H1 (cell line): ENCODE measurements at places on chromosomes 12 and 14.

DNA sequence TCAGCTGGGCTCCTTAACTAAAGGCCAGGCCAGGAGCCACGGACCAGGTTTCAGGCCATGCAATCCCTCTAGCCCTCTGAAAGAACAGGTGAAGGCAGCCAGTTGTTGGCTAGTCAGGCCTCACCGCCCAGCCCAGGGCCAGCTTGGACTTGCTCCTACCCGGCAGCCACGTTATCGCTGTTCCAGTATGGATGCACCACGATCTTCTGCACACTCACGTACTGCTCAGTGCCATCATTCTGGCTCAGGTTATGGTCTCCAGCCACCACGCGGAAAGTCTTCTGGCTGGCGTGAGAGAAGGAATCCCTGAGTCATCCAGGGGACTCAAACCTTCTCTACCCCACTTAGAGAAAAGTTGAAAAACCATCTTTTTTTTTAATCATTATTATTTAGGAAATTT is 4.1 kb downstream of the CELA1 start:
- H3K27me3 ChIP-seq: no peaks in the 10 kb centered on the region
- H3K27ac ChIP-seq: no peak overlapping the region
- H3K4me3 ChIP-seq: no peak overlapping the region
- no peak for DNase-seq

- DNase-seq: no peak
- H3K27me3 ChIP-seq: no peaks in the 10 kb centered on the region
- no peak overlapping the region for H3K4me3 ChIP-seq
- no peaks in the 10 kb centered on the region for H3K36me3 ChIP-seq
- no peaks in the 10 kb centered on the region for H3K4me1 ChIP-seq
Measured at GRCh38 chr12:91230841-91231240, 48.2 kb upstream of the DCN start.

- H3K4me3 ChIP-seq: no peak overlapping the region
- no peaks in the 10 kb centered on the region for H3K27me3 ChIP-seq
- H3K36me3 ChIP-seq: no peaks in the 10 kb centered on the region
- DNase-seq: no peak
- H3K27ac ChIP-seq: no peak overlapping the region
Measured at GRCh38 chr14:51806026-51807023, 54.1 kb upstream of the GNG2 start.

DNA sequence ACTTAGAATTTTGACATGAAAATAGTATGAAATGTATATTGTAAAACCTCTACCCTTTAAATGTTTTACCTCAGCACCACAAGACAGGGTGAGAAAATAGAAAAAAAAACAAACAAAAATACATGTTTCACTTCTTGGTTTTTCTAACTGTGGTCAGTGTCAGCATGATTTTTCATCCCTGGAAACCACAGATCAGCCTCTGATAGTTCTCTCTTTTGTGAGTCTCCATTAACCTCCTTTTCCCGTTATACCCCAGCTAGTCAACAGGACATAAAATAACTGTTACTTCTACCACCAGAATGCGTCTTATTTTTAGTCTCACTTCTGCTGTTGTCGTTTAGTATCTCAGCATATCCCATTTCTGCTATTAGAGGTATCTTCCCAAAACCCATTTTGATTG is 48.3 kb upstream of the KCNMB4 start:
- H3K27ac ChIP-seq: no peak overlapping the region
- no peak overlapping the region for H3K4me3 ChIP-seq
- no peaks in the 10 kb centered on the region for H3K27me3 ChIP-seq
- no peaks in the 10 kb centered on the region for H3K36me3 ChIP-seq
- DNase-seq: no peak

- no peak overlapping the region for H3K4me3 ChIP-seq
- no peaks in the 10 kb centered on the region for H3K36me3 ChIP-seq
- H3K27ac ChIP-seq: no peak overlapping the region
- DNase-seq: peak; percentile 80
- no peaks in the 10 kb centered on the region for H3K4me1 ChIP-seq
- no peaks in the 10 kb centered on the region for H3K27me3 ChIP-seq
Measured at GRCh38 chr14:22386924-22387775, 201.9 kb downstream of the DAD1 start.

DNA sequence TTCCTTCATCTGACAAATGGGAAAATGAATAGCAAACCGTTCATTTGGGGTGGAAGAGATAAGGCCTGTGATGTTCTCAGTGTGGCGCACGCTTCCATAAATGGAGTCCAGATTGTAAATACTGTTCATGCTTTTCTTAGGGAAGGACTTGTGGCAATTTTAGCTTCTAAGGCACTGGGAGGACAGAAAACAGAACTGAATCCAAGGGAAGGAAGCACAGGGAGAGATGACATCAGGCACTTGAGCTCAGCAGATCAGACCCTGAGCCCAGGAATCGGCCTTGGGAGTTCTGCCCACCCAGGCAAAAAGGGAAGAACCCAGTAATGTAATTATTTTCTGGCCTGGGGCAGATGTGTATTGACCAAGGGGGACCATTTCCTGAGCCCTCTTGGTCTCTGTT is 7.2 kb upstream of the SH2B3 start:
- DNase-seq: no peak
- H3K27ac ChIP-seq: no peak overlapping the region
- H3K4me1 ChIP-seq: no peaks in the 10 kb centered on the region
- H3K27me3 ChIP-seq: no peaks in the 10 kb centered on the region
- H3K36me3 ChIP-seq: no peaks in the 10 kb centered on the region
- H3K4me3 ChIP-seq: no peak overlapping the region

DNA sequence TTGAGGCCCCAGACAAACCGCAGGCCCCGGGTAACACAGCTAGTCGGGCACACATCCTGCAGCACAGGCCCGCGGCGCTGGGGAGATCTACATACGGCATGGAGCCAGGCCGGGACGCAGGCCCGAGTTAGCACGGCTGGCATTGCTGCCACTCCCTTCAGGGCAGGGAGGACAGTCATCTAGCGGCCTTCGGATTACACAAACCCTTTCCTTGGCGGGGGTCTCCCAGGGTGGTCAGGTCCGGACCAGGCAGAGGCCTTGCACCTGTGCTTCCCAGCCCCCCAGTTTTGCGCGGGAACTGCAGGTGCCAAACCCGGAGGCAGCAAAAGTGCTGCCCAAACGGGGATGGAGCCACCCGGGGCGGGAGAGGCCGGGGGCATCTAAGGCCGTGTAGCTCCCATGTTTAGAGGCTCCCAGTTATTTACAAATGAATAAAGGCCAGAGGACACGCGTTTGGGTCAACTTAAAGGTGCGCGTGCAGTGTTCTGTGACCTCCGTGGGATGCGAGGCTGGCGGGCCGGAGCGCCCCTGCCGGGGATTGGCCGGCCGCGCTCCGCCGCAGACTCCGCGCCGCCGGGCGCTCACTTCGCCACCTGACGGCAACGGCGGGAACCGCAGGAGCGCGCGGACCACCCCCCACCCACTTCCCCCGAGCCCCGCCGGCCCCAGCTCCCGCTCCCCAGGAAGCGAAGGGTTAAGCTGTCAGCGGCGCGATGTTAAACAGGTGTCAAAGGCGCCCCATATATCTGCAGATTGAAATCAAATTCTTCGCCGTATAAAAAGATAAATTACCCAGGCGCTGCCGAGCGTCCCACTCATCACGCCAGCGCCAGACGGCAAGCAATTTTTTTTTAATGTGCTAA is 18.1 kb downstream of the VSX2 start:
- H3K27ac ChIP-seq: no peak overlapping the region
- peak overlapping the region; percentile 87 for H3K4me3 ChIP-seq
- H3K36me3 ChIP-seq: no peaks in the 10 kb centered on the region
- H3K4me1 ChIP-seq: no peaks in the 10 kb centered on the region

GRCh38 chr14:74502236-74503019 is 8.9 kb downstream of the ISCA2 start:
- H3K36me3 ChIP-seq: no peaks in the 10 kb centered on the region
- no peaks in the 10 kb centered on the region for H3K27me3 ChIP-seq

- DNase-seq: no peak
- no peaks in the 10 kb centered on the region for H3K27me3 ChIP-seq
- no peak overlapping the region for H3K27ac ChIP-seq
- peaks cover 10% of the 10 kb centered on the region for H3K4me1 ChIP-seq
- H3K36me3 ChIP-seq: peaks cover 17% of the 10 kb centered on the region
- no peak overlapping the region for H3K4me3 ChIP-seq
Measured at GRCh38 chr12:120759591-120760348, 34.1 kb downstream of the ACADS start.

GRCh38 chr12:93577222-93577621 is 4.7 kb downstream of the SOCS2 start:
- no peaks in the 10 kb centered on the region for H3K36me3 ChIP-seq
- no peak overlapping the region for H3K4me3 ChIP-seq
- peaks cover 7% of the 10 kb centered on the region; the same call in 1 of the 2 replicates for H3K27me3 ChIP-seq
- H3K27ac ChIP-seq: no peak overlapping the region
